ENCODE measurements at places on chromosomes 16 and 17. TPM values are rescaled to one million over a fixed set of nuclear protein-coding genes. Genes with fewer than 3 reads are reported as not detected.

DNA sequence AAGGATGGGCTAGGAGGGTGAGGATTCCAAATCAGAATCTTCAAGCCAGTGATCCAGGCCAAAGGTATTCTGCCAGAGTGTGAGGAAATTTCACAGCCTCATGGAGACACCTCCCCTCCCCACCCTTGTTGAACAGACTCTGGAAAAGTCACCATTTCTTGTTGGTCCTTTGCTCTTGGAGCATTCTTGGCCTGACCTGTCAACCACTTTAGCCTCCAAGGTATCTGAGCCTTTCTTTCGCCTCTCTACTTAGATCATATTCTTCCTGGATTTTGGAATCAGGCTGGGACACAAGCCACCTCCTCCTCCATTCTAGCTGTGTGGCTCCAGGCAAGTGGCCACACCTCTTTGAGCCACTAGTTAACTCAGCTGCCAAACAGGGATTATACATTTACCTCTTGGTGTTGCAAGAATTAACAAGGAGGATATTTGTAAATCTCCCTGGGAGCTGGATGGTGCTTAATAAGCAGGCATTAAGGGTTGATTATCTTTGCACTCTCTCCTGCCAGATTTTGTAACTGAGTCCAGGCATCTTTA lies 193.5 kb downstream of the WWOX start:
- no peaks in the 10 kb centered on the region for H3K36me3 ChIP-seq
- H3K27me3 ChIP-seq, result no peaks in the 10 kb centered on the region
- no peak for DNase-seq
- no peak overlapping the region for H3K4me3 ChIP-seq
- H3K27ac ChIP-seq, result no peak overlapping the region

GRCh38 chr16:82535262-82535661 lies 91.5 kb upstream of the CDH13 start:
- H3K27ac ChIP-seq, result no peak overlapping the region
- no peak overlapping the region for H3K4me3 ChIP-seq
- no peaks in the 10 kb centered on the region for H3K36me3 ChIP-seq
- no peak for DNase-seq

GRCh38 chr17:9183306-9183705 lies 162.0 kb downstream of the NTN1 start:
- H3K27ac ChIP-seq, result no peak overlapping the region
- H3K4me3 ChIP-seq, result no peak overlapping the region
- no peaks in the 10 kb centered on the region for H3K36me3 ChIP-seq

- H3K4me3 ChIP-seq, result no peak within 1 kb of the TSS
- H3K27me3 ChIP-seq, result no peaks in the 10 kb centered on the region
- no peaks in the 10 kb centered on the region for H3K4me1 ChIP-seq
- DNase-seq, result peak; percentile 83
- no peaks in the 10 kb centered on the region for H3K36me3 ChIP-seq
These were observed at the start of gene CES3 for GRCh38 chr16:66961065-66961744. CES3 (plus strand) TSS chr16:66961266; CDS start chr16:66961308, 42 bp downstream.

DNA sequence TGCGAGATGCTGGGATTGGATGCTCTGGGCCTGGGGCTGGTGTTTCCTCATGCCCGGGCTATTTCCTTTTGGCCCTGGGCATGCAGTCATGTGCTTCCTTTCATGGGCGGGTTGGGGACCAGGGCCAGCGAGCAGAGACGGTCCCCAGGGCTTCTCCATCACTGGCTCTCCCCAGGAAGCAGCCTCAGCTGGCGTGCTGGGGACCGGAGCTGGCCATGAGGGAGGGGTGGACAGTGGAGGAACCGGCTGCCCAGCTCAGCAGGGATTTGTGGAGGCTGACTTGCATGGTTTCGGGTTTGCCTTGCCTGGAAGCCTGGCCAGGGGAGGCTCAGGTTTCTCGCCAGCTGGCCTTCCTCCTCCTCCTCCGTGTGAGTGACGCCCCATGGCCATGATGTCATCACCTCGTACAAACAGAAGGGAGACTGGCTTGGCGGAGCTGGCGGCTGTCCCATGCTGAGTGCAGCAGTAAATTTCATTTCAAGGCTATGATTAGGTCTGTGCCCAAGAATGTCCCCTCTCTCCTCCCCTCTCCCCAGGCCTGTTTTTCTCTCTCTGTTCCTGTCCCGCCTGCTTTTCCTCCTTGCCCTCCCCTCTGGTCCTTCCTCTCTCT lies 8.9 kb upstream of the TIMP2 start:
- H3K4me3 ChIP-seq, result no peak overlapping the region
- DNase-seq, result peak; percentile 94
- H3K27ac ChIP-seq, result peak overlapping the region; percentile 91
- no peaks in the 10 kb centered on the region for H3K27me3 ChIP-seq
- H3K36me3 ChIP-seq, result no peaks in the 10 kb centered on the region

DNA sequence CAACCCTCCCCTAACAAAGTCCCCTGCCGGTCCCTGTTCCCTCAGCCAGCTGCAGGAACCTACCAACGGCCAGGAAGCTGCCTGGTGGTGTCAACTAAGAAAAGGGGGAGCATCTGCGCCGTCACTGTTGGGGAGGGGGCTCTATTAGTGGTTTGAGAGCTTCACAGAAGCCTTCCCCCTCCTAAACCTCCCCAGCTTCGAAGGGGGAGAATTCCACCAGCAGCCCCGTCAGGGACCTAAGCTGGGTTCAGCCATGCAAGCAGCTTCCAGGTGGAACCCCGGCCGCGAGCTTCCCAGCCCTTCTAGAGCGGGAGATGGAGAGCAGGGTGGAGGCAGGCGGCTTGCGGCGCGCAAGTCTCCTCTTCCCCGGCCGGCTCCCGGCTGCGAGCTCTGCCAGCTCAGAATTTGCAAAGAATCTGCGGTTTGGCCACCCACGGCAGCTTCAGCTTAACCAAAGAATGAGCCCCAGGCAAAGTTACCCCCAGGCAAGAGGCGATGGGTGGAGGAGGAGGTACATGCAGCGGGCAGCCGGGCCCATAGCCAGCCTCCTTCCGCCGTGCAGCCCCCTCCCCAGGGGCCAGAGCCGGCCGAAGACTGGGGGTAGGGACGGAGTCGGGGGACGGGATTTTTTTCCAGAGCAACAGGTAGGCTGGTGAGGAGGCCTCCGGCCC lies 33.7 kb downstream of the DDX19A start:
- peak overlapping the region; percentile 63 for H3K4me3 ChIP-seq
- no peaks in the 10 kb centered on the region for H3K27me3 ChIP-seq
- peak; percentile 43 for DNase-seq
- peak overlapping the region; percentile 36 for H3K27ac ChIP-seq

The KRTAP9-2 gene
- not detected for polyA plus RNA-seq

- peaks cover 15% of the 10 kb centered on the region for H3K4me1 ChIP-seq
- no peaks in the 10 kb centered on the region for H3K36me3 ChIP-seq
- DNase-seq, result no peak
- H3K27ac ChIP-seq, result no peak overlapping the region
- no peak overlapping the region for H3K4me3 ChIP-seq
These were observed 38.1 kb downstream of the ANKRD11 start for GRCh38 chr16:89452241-89452640.

- DNase-seq, result no peak
- no peaks in the 10 kb centered on the region for H3K36me3 ChIP-seq
- no peak overlapping the region for H3K4me3 ChIP-seq
- no peaks in the 10 kb centered on the region for H3K27me3 ChIP-seq
- H3K27ac ChIP-seq, result no peak overlapping the region
- H3K4me1 ChIP-seq, result no peaks in the 10 kb centered on the region
These were observed 40.7 kb downstream of the IRX3 start for GRCh38 chr16:54245788-54246453.

DNA sequence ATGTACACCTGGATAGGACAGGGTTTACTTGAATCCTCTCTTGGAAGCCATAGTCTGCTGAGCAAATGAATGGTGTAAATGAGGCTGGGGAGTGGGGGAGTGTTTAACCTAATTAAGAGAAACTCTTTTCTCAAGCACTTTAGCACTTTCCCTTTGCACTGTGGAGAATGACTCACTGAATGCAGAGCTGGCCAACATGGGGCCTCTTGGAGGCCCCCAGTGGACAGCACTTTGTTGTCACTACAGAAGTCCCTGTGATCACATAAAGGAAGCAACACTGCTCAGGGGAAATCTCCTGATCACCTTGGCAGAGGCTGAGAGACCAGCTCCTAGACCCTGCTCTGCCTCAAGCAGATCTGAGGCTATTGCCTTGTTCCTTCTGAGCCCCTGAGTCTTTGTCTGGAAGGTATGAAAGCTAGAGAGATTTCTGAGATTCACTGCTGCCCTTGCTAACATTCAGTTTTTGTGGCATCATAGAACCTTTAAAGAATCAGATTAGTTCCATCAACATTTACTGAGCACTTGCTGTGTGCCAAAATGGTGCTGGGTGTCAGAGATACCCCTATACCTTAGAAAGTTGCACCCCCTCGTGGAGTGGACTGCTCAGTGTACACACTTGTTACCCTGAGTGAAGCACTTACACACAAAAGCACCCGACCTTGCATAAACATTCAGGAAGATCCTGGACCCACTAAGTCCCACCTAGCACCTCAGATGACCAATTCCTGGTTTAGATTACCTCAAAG lies 230.1 kb upstream of the CCL2 start:
- no peaks in the 10 kb centered on the region for H3K4me1 ChIP-seq
- H3K4me3 ChIP-seq, result no peak overlapping the region
- DNase-seq, result no peak
- no peak overlapping the region for H3K27ac ChIP-seq
- no peaks in the 10 kb centered on the region for H3K36me3 ChIP-seq

- DNase-seq, result peak; percentile 75
- no peaks in the 10 kb centered on the region for H3K36me3 ChIP-seq
- no peak overlapping the region for H3K27ac ChIP-seq
- no peaks in the 10 kb centered on the region for H3K27me3 ChIP-seq
- H3K4me1 ChIP-seq, result peaks cover 24% of the 10 kb centered on the region
- no peak overlapping the region for H3K4me3 ChIP-seq
These were observed 11.5 kb downstream of the RMI2 start for GRCh38 chr16:11356573-11357331.

DNA sequence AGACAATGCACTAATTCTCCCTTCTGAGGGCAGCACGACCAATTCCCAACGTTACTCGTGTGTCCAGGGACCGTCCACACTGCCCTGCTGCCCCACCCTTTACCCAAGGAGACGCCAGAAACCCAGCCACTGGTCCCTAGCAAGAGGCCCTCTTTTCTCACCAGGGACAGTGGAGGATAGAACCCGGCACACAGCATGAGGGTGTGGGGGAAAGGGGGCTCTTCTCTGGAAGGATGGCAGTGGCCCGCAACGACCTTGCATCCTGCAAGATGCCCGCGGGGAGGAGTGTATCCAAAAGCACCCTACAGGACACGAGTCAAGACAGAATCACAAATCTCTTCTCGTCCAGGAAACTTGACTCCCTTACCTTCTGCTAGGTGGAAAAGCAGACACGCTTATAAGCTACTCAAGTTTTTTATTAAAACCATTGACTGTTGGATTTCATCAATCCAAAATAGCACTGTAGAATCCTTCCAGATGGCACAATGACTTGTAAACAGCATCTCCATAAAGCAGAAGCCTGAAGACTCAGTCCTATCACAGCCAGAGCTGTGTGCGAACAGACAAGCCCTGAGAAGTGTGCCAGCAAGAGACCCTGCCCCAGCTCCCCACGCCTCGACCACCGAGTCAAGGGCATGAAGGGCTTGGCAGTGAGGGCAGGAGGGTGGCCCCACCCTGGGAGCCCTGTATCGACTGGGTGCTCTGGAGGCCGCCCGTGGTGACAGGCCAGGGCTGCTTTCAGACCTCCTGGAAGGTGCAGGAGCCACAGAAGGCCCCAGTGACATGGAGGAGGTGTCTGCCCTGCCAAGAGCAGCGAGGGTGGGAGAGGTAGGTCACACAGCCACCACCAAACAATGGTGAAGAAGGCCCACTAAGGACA lies 103.8 kb downstream of the ANKRD11 start:
- no peak for DNase-seq
- no peak overlapping the region for H3K27ac ChIP-seq
- no peaks in the 10 kb centered on the region for H3K27me3 ChIP-seq
- peaks cover 20% of the 10 kb centered on the region for H3K4me1 ChIP-seq

The KAT7 gene
- 181 TPM for polyA plus RNA-seq

The CDRT15L2 gene
- polyA plus RNA-seq, result 15.1 TPM

DNA sequence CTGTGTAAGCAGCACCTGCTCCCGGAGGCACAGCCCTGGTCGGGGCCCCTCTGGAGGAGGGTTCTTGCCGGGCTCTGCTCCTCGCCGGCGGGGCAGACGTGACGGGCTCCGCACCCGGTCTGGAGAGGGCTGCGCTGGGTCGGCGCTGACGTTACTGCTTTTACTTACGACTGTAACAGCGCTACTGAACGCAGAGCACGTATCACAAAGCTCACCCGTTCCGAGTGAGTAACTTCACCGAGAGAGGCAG lies 1.3 kb upstream of the RAB40C start:
- peak overlapping the region; percentile 84 for H3K4me3 ChIP-seq
- peak overlapping the region; percentile 96 for H3K27ac ChIP-seq
- H3K4me1 ChIP-seq, result peaks cover 35% of the 10 kb centered on the region
- peak; percentile 55 for DNase-seq
- no peaks in the 10 kb centered on the region for H3K27me3 ChIP-seq
- H3K36me3 ChIP-seq, result no peaks in the 10 kb centered on the region

- no peaks in the 10 kb centered on the region for H3K27me3 ChIP-seq
- peaks cover 16% of the 10 kb centered on the region for H3K4me1 ChIP-seq
- no peak overlapping the region for H3K4me3 ChIP-seq
- no peaks in the 10 kb centered on the region for H3K36me3 ChIP-seq
- H3K27ac ChIP-seq, result no peak overlapping the region
These were observed 4.1 kb downstream of the MSRB1 start for GRCh38 chr16:1938910-1939309.

GRCh38 chr16:72425571-72426341 lies 253.8 kb upstream of the PMFBP1 start:
- no peaks in the 10 kb centered on the region for H3K4me1 ChIP-seq
- no peaks in the 10 kb centered on the region for H3K27me3 ChIP-seq
- H3K4me3 ChIP-seq, result no peak overlapping the region
- no peak overlapping the region for H3K27ac ChIP-seq
- no peaks in the 10 kb centered on the region for H3K36me3 ChIP-seq

DNA sequence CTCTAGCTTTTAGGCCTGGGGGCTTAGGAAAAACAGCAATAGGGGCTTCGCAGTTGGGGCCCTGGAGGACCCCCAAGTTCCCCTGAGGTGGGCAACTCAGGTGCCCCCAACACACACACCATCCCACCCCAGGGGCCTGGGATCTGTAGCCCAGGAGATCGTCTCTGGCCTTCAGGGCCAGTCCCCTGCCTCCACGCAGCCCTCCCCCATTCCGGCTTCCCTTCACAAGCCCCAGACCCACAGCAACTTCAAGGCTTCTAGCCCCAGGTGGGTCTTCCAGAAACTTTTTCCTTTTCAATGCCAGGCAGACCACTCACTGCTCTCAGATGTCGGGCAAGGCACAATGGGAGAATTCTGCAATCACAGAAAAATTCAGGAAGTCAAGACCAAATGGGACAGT lies 79.4 kb downstream of the C16orf78 start:
- no peaks in the 10 kb centered on the region for H3K27me3 ChIP-seq
- H3K36me3 ChIP-seq, result no peaks in the 10 kb centered on the region
- no peak for DNase-seq
- H3K4me1 ChIP-seq, result no peaks in the 10 kb centered on the region
- H3K4me3 ChIP-seq, result no peak overlapping the region

DNA sequence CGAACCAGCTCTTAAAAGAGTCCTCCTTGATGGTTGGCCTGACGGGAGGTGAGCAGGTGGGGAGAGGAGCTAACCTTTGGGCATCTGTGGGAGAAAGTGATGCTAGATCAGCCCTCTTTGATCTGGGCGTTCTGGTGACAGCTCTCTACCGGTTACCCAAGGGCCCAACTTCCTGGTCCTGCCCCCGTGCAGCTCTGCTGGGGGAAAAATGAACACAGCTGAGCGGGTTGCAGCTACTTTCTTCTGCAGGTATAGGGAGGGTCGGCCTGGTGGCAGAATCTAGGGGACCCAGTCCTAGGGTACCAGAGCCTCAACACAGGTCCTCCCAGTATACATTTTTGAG lies 2.9 kb downstream of the SHISA9 start:
- no peak overlapping the region for H3K4me3 ChIP-seq
- H3K27ac ChIP-seq, result no peak overlapping the region
- DNase-seq, result no peak
- no peaks in the 10 kb centered on the region for H3K36me3 ChIP-seq
- H3K4me1 ChIP-seq, result peaks cover 15% of the 10 kb centered on the region

The QPRT gene
- polyA plus RNA-seq, result 13.6 TPM
